H1 (cell line): ENCODE measurements at places on chromosomes 2 and 18. TPM values are rescaled to one million over a fixed set of nuclear protein-coding genes. Genes with fewer than 3 reads are reported as not detected.

DNA sequence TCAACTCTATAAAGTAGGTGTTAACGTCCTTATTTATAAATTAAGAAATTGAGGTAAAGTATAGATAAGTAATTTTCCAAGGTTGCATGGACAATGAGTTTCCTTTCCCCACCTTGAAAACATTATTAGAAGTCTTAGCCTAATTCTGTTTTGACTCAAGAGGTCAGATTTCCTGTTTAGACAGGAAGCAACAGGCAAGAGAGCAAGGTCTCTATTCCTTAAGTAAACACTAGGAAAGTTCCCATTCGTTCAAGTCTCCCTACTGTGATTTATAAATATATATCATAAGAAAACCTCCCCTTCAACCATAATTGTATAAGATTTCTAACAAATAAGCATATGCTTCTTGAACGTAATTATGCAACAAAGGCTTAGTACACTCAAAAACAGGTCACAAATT, 40.3 kb downstream of the CLASP1 start:
- H3K27ac ChIP-seq, result no peak overlapping the region
- no peak overlapping the region for H3K4me3 ChIP-seq
- H3K36me3 ChIP-seq, result peaks cover 5% of the 10 kb centered on the region
- no peaks in the 10 kb centered on the region for H3K27me3 ChIP-seq
- no peaks in the 10 kb centered on the region for H3K4me1 ChIP-seq
- no peak for DNase-seq

The ARL4C gene
- total RNA-seq, result 15.9 and 16.9 TPM in 2 replicates

DNA sequence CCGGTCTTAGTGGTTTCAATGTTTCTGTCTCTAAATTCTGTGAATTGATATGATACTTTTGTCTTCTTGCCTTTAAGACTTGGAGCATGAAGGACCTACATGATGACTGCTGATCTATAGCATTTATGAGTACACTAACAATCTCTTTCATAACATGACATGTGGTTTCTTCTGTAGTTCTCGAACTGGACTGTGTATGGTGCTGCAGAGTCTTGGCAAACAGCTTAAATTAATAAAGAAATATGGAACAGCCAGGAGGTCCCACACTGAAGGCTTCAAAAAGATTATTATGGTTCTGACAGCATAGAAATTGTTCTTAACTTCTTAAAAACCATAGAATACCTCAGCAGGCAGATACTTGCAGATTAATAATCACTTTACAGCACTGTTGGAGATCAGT, 145.0 kb downstream of the DCC start:
- no peaks in the 10 kb centered on the region for H3K4me1 ChIP-seq
- H3K27me3 ChIP-seq, result no peaks in the 10 kb centered on the region
- H3K27ac ChIP-seq, result no peak overlapping the region
- H3K4me3 ChIP-seq, result no peak overlapping the region
- H3K36me3 ChIP-seq, result no peaks in the 10 kb centered on the region

DNA sequence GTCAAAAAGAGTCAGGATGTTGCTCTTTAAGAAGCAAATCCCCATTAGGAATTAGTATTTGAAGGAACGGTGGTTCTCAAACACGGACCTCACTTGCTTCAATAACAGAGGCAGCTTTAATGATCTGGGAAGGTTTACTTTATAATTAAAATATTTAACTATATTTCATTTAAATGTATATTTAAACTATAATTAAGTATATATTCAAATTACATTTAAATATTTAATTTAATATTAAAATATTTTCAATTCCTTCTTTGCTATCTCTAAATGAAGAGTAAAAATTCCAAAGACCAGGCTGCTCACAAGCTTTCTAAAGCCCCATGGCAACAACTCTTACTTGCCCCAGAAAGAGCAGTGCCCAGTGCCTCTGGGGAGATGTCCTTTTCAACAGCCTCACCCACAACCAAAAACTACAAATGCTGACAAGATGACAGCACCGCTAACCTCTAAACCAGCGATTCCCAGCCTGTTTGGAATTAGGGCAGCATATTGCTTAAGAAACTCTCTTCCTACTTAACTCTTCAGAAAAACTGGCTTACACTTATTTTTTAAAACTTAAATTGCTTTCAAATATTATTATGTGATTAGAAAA, 62.9 kb upstream of the POU3F3 start:
- no peak overlapping the region for H3K27ac ChIP-seq
- H3K36me3 ChIP-seq, result no peaks in the 10 kb centered on the region
- no peak for DNase-seq
- 0 out of 2 replicates have a peak, but pooled peaks cover 4% of the 10 kb centered on the region for H3K4me1 ChIP-seq
- no peaks in the 10 kb centered on the region for H3K27me3 ChIP-seq

The IGFBP2 gene
- 322 and 326 TPM in 2 replicates for total RNA-seq

GRCh38 chr18:53509886-53510285, 714.6 kb downstream of the MBD2 start:
- no peak for DNase-seq
- no peaks in the 10 kb centered on the region for H3K36me3 ChIP-seq

GRCh38 chr18:13726972-13727331, 479 bp downstream of the RNMT start:
- H3K36me3 ChIP-seq, result peaks cover 4% of the 10 kb centered on the region; the same call in 1 of the 2 replicates
- peak overlapping the region; percentile 94 for H3K4me3 ChIP-seq
- peaks cover 3% of the 10 kb centered on the region; the same call in 1 of the 2 replicates for H3K4me1 ChIP-seq
- DNase-seq, result peak; percentile 69

The CNGA3 gene
- not detected in 2 replicates for total RNA-seq

DNA sequence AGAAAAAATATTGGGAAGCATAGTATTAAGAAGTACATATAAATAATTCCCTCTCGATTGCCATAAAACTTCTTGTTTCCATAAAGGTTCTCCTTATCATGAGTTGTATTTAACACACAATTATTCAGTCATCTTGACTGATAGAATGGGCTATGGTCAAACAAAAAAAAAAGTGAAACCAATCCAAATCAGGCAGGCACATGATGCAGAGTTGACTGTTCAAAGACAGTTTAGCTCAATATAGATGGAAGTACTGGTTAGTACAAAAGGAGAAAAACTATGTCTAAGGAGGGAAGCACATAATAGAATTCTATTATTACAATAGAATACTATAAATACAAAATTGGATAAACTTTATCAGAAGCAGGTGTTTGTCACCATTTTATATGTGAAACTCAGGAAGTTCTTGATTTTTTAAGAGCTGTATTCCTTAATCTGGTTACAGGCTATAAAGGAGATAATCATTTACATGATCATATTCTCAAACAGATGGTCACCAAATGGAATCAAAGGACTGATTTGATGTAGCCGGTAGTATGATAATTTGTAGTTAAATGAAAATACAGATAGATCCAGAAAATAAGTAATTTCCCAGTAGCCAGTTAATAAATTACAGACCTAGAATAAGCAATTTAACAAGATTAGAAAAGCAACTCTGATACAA, 18.2 kb upstream of the CALCRL start:
- no peaks in the 10 kb centered on the region for H3K4me1 ChIP-seq
- no peak overlapping the region for H3K27ac ChIP-seq
- no peaks in the 10 kb centered on the region for H3K36me3 ChIP-seq

The LINC00305 gene
- total RNA-seq, result not detected in 2 replicates

GRCh38 chr18:79802298-79802697, 4.6 kb downstream of the KCNG2 start:
- peaks cover 4% of the 10 kb centered on the region for H3K4me1 ChIP-seq
- no peaks in the 10 kb centered on the region for H3K36me3 ChIP-seq
- no peak overlapping the region for H3K4me3 ChIP-seq
- H3K27ac ChIP-seq, result no peak overlapping the region

GRCh38 chr18:29418136-29418535, 1241.2 kb upstream of the CDH2 start:
- H3K36me3 ChIP-seq, result no peaks in the 10 kb centered on the region
- H3K4me1 ChIP-seq, result no peaks in the 10 kb centered on the region
- H3K27me3 ChIP-seq, result no peaks in the 10 kb centered on the region
- DNase-seq, result no peak
- no peak overlapping the region for H3K4me3 ChIP-seq

The SPR gene
- 10.7 and 11.5 TPM in 2 replicates for total RNA-seq

DNA sequence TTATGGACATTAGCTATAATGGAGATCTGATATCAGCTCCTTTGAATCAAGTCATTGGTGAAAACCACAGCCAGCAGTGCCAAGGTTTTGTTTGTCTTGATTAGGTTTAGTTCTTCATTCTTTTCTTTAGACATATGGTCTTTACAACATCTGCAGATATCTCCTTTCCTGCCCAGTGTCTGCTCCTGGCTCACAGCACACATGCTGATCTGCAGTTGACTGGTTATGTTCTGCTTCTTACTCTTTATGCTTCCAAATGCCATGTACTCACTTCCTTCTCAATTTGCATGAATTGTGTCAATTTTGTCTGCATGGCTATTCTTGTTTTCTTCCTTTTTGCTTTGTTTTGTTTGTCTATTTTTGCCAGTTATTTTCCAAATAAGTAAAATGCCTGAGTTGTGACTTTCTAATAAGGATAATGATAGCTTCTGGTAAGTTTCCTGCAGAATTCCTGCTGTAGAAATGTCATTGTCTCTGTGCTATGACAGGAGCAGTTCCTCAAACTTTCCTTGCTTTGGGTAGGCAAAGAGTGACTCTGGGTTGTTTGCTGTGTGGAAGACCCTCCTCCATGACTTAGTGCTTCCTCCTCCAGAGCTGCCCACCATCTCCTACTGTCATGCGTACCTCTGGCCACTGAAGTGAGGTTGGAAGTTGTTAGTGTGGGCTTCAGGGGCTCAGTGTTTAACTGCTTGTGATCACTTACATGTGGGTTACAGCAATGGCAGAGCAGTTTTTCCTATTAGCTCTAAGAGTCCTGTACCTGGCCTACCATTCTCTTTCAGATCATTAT, 8.2 kb downstream of the ARHGAP25 start:
- H3K4me3 ChIP-seq, result no peak overlapping the region
- H3K4me1 ChIP-seq, result no peaks in the 10 kb centered on the region
- H3K27me3 ChIP-seq, result no peaks in the 10 kb centered on the region; the same call in 1 of the 2 replicates
- H3K36me3 ChIP-seq, result no peaks in the 10 kb centered on the region
- DNase-seq, result peak; percentile 10
